ENCODE measurements at places on chromosomes 7 and 10. TPM values are rescaled to one million over a fixed set of nuclear protein-coding genes. Genes with fewer than 3 reads are reported as not detected.

DNA sequence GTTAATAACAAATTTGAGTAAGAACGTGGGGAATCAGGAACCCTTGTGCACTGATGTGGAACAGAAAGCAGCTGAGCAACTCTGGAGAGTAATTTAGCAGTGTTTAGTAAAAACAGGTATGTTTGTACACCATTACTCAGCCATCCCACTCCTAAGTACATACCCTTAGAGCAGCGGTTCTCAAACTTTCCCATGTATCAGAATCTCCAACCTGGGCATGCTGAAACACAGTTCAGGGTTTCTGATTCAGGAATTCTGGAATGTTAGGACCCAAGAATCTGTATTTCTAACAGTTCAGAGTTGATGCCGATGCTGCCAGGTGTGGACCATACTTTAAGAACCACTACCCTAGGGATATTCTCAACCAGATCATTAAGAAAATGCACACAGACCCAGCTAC lies 5.1 kb downstream of the SGMS1 start:
- DNase-seq: no peak

- no peak for DNase-seq
These were observed 185.7 kb upstream of the AUTS2 start for GRCh38 chr7:69412331-69413146.

DNA sequence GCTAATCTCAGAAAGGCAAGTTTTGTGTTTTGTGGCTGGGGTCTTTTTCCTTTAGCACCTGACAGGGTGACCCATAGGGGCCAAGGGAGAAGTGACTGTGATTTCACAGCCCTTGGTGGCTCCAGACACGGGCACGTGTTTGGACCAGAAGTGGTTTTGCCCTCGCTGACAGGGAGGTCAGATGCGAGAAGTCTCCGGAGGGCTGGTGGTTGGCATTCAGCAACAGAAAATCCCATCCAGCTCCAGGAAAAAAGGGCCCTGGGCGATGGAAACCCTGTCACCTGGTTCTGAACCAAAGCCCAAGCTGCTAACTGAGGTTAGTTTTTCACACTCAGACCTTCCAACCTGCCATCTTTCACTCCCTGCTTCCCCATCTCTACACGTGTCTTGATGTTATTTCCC lies 272.9 kb downstream of the TRIL start:
- DNase-seq: no peak

The TDRD1 gene
- not detected for total RNA-seq

GRCh38 chr7:4820405-4820966 lies 41.3 kb downstream of the PAPOLB start:
- DNase-seq: no peak

The SRGN gene
- total RNA-seq: 694 TPM

The LEP gene
- total RNA-seq: not detected

All from glomerular endothelial cell (primary cell).